ENCODE measurements at places on chromosomes 6 and 20. TPM values are rescaled to one million over a fixed set of nuclear protein-coding genes. Genes with fewer than 3 reads are reported as not detected.

GRCh38 chr6:70967049-70967448 is 10.2 kb upstream of the B3GAT2 start:
- DNase-seq: no peak

GRCh38 chr6:35385457-35386202 is 43.3 kb downstream of the PPARD start:
- DNase-seq: no peak

DNA sequence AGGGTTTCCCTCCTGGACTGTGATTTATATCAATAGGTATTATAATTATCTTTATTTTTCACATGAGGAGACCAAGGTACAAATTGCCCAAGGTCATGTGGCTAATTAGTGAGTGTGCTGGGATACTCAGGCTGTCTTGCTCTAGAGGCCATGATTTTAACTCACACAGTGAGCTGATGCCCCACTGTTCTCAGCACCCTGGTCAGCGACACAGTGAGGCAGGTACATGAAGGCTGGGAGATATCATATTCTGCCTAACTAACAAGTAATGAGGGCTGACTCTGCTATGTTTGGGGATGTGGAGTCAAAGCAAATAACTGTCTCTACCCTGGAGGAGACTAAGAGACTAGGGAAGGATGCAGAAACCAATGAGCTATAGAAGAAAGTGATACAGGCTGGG is 501.1 kb downstream of the PTPRT start:
- no peak for DNase-seq

DNA sequence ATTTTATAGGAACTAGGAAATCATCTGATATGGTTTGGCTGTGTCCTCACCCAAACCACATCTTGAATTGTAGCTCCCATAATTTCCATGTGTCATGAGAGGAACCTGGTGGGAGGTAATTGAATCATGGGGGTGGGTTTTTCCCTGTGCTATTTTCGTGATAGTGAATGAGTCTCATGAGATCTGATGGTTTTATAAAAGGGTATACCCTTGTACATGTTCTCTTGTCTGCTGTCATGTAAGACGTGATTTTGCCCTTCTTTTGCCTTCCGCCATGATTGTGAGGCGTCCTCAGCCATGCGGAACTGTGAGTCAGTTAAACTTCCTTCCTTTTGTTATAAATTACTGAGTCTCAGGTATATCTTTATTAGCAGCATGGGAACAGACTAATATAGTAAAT is 27.9 kb downstream of the EPM2A start:
- no peak for DNase-seq

- DNase-seq: no peak
Observed at GRCh38 chr6:116476002-116476678, 15.0 kb downstream of the CALHM6 start.

- DNase-seq: no peak
Observed at GRCh38 chr6:122717350-122717749, 62.2 kb upstream of the FABP7 start.

DNA sequence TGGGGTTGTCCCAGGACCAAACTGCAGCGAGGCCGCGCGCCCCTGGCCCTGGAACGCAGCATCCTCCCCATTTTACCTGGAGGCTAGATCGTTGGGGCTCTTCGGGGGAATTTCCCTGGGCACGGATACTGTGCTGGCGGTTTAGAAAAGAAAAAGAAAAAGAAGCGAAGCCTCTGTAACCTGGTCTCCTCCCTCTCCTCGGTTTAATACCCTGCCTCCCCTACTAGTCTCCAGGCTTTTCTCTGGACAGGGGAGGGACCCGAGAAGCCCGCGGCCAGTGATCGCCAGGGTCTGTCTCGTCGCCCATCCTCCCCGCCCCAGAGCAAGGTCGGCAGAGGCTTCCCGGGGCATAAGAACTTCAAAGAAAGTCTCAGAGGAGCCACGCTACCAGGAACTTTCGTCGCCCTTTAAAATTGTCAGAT is 6.1 kb upstream of the LAMP5 start:
- DNase-seq: no peak

- DNase-seq: no peak
Observed at GRCh38 chr6:129369737-129370136, 340.2 kb downstream of the ARHGAP18 start.

- DNase-seq: peak; percentile 90
Observed at GRCh38 chr6:34414999-34415858, 10.6 kb downstream of the RPS10 start.

GRCh38 chr6:143149771-143150170 is 89.1 kb downstream of the AIG1 start:
- no peak for DNase-seq

- peak; percentile 30 for DNase-seq
Observed at GRCh38 chr6:2733324-2733723, 17.4 kb downstream of the MYLK4 start.

DNA sequence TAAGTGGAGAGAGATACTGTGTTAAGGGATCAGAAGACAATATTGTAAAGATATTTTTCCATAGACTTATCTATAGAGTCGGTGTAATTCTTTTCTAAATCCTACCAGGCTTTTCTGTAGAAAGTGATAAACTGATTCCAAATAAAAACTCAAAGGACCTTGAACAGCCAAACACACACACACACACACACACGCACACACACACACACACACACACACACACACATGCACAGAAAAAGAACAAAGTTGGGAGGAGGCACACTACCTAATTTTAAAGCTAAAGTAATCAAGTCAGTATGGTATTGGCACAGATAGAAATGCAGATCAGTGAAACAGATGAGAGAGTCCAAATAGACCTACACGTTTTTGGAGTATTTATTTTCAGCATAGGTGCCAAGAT is 456.2 kb downstream of the CDC5L start:
- DNase-seq: no peak

DNA sequence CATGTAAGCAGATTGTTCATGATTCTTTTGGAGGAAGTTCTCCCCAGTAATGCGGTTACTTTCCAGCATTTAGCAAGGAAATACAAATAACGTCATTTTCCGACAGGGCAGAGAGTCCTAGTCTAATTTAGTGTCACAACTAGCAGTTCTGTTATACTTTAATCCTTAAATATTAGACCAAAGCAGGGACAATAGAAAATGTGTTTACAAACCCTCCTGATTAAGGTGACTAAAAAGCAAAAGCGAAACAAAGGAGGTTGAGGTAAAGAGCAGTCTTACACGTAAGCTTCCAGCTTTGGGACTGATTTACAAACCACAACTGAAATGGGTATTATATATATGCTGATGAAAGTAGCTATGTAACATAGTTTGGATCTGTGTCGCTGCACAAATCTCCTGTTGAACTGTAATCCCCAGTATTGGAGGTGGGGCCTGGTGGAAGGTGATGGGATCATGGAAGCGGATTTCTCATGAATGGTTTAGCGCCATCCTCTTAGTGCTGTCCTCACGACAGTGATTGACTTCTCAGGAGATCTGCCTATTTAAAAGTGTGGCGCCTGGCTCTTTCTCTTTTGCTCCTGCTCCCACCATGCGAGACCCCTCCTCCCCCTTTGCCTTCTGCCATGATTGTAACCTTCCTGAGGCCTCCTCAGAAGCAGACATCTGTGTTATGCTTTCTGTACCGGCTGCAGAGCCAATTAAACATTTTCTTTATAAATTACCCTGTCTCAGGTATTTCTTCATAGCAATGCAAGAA is 81.9 kb downstream of the PLCB1 start:
- DNase-seq: no peak

GRCh38 chr6:24064106-24064505 is 61.9 kb upstream of the NRSN1 start:
- no peak for DNase-seq

DNA sequence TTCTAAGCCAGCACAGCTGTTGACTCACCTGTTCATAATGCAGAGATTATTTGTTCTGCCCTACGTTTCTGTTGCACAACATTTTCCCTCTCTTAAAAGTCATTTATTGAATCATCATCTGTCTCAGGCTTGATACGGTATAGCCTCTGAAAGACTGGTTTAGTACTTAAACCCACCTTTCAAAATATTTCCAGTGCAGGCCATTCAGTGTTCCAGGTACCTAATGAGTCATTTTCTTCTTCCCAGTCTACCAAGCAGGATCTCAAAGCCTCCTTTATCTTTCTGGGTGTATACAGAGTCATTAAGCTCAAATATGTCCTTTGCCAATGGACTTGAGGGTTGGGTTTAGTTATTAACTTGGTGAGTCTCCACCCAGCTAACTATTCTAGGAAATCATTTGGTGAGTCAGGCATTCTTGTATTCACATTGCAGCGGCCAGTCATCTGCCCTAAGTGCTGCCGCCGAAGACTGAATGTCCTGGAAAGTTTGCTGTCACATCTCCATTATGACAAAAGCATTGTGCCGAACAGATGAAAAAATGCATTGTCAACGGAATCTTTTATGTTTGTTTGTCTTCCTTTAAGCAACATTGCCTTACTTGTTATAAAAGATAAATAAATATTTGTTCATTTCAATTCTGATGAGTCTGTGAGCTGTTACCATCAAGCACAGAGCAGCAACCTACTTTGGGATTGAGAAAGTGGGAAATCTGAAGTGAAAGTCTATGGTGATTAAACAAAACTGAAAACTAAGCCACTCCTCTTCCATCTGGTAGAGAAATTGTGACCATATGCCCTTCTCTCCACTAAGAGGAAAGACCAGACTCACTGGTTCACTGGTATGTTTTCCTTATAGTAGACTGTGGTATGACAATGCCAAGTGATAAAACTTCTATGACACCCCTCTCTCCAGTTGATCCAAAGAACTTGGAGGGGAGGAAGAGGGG is 14.3 kb upstream of the FAM135A start:
- DNase-seq: peak; percentile 79

- DNase-seq: no peak
Observed at GRCh38 chr6:138527411-138528088, 28.3 kb upstream of the NHSL1 start.

DNA sequence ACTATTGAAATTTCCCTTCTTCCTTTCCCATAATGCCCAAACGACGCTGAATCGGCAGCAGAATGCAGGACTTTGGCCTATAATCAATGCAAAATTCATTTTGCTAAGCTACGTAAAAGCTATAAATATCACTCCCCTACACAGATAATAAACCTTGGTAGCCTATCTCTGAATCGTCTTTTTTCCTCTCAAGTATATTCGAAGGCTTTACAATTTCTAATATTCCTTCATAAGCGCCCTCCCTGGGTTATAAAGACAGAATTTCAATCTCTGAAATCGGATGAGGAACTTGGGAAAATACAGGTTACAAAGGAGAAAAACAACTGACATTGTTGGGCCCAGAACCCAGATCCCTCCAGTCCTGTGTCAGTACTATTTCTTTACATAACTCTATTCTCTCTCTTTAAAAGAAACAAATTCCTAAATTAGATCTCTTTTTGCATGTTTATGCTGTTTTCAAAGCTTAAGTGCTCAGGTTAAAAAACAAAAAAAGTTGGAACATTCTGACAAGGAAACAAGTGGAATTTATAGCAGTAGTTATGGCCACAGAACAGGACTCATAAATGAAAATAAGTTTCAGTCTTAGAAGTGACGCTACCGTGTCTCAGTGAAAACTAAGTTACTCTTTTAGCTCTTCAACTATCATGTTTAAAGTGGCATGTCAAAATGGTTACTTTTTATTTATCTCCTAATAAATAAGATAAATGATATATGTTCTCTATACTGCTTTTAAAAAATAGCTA is 84.5 kb downstream of the SESN1 start:
- no peak for DNase-seq

DNA sequence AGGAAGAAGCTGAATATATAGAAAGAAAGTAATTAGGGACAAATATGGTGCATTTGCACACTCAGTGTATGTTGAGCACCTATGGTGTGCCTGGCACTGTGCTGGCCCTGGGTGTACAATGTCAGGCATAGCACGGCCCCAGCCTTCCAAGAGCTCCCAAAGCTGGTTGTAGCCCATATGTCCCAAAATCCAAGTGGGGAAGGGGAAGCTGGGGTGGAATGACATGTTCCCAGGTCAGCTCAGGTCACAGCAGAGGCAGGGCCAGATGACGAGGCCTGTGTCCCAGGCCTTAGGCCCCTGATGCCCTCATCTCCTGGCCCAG is 170.0 kb downstream of the VEGFA start:
- DNase-seq: no peak

- no peak for DNase-seq
Observed at GRCh38 chr6:41877051-41877680, 18.0 kb downstream of the USP49 start.

- DNase-seq: no peak
Observed at GRCh38 chr6:7636151-7636550, 46.2 kb downstream of the SNRNP48 start.

DNA sequence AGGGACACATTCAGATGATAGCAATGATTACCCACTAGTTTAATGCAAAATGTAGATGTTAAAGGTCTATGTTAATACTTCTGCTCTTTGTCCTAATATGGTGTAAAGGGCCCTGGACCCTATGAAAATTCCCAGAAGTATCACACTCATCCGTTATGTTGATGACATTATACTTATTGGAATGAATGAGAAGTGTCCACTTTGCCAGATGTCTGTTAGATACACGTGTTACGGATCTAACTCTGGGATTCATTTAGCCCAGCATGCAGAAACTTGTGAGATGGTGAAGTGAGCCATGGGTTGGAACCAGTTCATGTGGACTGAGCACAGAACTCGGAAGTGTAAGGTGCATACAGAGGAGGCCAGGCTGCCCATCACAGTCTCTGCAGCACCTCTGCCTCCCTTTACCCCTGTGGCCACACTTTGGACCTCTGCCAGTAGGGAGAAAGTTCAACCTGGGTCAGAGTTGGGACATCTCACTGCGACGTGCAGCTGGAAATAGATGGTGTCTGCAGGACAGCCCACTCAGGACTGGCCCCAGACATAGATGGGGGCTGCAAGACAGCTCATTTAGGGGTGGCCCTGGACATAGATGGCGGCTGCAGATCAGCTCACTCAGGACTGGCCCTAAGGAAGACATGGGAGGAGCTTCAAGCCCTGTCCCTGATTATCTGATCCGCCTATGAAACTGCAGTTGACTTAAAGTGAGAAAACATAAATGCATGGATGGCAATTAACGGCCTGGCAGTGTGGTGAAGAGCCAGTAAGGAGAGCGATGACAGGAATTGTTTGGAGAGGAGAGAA is 71.2 kb upstream of the THBS2 start:
- no peak for DNase-seq

- DNase-seq: no peak
Observed at GRCh38 chr6:95309545-95309944, 267.8 kb upstream of the MANEA start.

GRCh38 chr20:2282181-2282580 is 13.6 kb upstream of the TGM3 start:
- DNase-seq: no peak

KIF16B gene
- total RNA-seq: 13.7 TPM

SYTL3 gene
- total RNA-seq: 1.3 TPM

PLCB4 gene
- total RNA-seq: 1.3 TPM

OPRM1 gene
- total RNA-seq: 3.1 TPM

SLC17A2 gene
- not detected for total RNA-seq

CST4 gene
- total RNA-seq: not detected

FAM229B gene
- 3.6 TPM for total RNA-seq

IL17F gene
- not detected for total RNA-seq

CYP39A1 gene
- 6.3 TPM for total RNA-seq

CST5 gene
- total RNA-seq: not detected

IRF4 gene
- total RNA-seq: 0.26 TPM

KIAA0408 gene
- 1.3 TPM for total RNA-seq

LAMA4 gene
- 10.6 TPM for total RNA-seq

LINC00237 gene
- total RNA-seq: not detected

SIRPD gene
- not detected for total RNA-seq

TGM3 gene
- total RNA-seq: not detected

Data from body of pancreas (tissue), 4 donors.